Fibroblast of villous mesenchyme (primary cell): ENCODE measurements at places on chromosomes 6 and 20.

- DNase-seq, result no peak
Measured at GRCh38 chr6:167079853-167080297, 43.0 kb upstream of the CCR6 start.

DNA sequence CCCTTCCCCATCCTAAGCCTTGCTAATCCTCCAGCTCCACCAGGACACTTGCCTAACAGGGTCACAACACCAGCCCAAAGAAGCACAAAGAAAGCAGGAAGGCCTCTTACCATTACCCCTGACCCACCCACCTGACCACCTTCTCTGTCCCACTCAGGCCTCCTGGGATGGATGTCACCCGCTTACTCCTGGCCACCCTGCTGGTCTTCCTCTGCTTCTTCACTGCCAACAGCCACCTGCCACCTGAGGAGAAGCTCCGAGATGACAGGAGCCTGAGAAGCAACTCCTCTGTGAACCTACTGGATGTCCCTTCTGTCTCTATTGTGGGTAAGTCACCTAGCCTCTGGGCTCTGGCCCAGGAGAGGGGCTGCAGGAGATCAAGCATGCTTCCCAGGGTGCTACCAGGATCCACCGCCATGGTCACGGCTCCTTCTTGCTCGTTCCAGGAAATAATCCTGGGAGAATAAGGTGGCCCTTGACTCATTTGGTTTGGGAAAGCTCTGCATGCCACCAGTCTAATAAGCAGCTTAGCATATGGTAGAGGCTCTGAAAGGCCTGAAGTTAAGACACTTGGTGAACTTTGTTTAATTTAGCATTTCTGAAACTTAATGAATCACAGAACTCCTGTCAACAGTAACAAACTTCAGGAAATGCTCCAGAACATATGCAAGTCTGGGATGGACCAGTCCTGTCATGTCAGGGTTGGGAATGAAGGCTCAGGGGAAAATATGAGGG is 19.2 kb downstream of the ASIP start:
- DNase-seq, result peak; percentile 33

- DNase-seq, result no peak
Measured at GRCh38 chr20:34736106-34736735, 32.1 kb downstream of the TP53INP2 start.

DNA sequence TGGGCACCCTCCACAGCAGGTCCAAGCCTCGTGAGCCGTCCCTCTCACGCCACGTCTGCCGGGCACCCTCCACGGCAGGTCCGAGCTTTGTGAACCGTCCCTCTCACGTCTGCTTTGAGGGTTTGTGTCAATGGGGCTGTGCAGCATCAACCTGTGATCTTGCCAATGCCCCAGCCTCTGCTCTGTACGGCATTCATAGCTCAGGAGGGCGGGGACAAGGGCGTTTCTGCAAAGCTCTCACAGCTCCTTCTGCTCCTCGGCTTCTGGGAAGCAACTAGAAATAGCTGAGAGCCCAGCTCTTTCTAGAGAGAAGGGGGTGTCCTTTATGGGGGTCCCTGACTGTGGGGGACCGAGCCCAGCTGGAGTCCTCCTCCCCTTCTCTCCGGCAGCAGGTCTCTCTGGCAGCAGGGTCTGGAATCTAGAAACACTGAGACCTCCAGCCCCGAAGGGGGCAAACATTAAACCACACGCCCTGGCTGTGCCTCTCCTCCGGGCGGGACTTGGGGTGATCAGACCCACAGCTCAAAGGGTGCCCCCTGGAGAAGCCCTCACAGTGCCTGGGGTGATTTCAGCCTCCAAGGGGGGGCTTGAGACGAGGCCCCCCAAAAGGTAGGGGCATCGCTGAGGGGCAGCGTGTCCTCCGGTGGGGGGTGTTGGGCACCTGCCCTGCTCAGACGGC is 41.2 kb upstream of the CHRNA4 start:
- no peak for DNase-seq

GRCh38 chr20:38926934-38927616 is 858 bp downstream of the FAM83D start:
- peak; percentile 42 for DNase-seq

DNA sequence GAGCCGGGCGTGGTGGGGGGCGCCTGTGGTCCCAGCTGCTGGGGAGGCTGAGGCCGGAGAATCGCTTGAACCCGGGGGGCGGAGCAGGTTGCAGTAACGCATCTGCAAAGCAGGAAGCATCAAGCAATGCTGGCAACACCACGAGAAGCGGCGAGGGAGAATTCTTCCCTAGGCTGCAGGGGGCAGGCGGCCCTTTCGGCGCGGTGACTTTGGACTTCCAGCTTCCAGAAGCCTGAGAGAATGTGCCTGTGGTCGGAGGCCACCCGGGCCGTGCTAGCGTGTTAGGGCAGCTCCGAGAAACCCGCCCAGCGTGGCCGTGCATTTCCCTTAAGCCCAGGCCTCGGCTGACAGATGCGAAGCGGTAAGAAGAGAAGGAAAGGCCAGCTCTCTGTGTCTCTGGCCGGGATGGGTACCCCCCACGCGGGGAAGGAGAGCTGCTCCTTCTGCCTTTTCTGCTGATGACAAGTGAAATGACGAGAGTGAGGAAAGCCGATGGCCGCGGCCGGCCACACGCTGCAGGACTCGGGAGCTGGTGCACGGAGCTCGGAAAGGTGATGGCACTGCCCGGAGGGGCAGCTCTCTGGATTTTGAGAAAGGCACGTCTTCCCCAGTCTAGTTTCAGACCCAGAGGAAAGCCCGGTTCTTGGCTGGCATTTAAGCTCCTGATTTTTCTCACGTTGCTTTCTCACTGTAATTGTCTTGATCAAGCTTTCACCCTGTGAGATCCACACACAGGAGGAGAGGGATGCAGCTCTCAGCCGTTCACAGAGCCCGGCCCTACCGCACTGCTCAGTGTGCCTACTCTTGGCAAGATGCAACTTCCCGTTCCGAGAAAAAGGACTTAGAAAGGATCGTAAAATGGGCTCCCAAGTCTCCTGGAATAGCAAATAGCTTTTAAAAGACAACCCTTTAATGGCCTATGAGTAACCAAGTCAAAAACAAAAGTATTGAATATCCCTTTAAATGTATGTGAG is 68.3 kb upstream of the EXOC2 start:
- peak; percentile 11 for DNase-seq
